ENCODE measurements at places on chromosomes 6 and 20. TPM values are rescaled to one million over a fixed set of nuclear protein-coding genes. Genes with fewer than 3 reads are reported as not detected.

DNA sequence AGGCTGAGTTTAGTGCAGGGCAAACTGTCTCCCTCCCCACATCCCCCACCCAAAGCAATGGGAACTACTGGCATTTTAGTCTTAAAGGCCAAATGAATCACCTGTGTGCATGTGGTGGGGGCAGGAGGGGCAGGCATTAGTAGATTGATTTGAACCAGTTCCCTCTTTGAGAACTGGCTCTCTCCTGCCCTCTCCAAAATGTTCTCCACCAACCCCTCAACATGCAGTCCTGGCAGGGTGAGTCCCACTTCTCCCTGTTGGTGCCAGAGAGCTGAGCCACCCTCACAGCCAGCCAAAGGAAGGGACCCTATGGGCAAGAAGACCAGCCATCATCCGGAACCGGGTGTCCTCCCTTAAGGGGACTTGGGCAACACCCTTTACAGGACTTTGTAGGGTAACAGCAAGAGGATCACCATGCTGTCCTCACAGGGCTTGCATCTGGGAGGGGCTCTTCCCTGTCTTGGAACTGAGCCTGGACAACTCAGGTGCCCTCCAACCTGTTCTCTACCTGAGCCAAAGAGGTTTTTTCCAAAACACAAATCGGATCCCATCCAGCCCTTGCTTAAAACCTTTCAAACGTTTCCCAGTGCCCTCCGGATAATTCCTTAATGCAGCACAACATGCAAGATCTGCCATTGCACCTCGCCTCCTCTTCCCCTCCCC is 80.6 kb downstream of the MRPL14 start:
- no peak for DNase-seq

DNA sequence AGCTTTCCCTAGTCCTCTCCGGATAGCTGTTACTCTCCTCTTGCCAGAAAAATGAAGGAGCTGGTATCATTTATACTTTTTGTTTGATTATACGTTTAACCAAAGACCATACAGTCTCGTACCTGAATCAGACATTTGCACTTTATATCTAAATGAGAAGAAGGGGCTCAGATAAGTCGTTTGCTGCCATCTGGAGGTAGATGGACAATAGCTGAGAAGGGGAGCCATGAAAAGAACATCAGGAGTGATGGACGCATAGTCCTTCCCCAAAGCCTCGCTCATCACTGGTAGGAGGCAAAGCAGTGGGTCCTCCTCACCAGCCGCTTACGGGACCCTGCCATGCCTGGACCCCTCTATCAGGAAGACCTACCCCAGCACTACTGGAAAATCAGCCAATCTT is 45.4 kb downstream of the RPF2 start:
- DNase-seq = no peak

DNA sequence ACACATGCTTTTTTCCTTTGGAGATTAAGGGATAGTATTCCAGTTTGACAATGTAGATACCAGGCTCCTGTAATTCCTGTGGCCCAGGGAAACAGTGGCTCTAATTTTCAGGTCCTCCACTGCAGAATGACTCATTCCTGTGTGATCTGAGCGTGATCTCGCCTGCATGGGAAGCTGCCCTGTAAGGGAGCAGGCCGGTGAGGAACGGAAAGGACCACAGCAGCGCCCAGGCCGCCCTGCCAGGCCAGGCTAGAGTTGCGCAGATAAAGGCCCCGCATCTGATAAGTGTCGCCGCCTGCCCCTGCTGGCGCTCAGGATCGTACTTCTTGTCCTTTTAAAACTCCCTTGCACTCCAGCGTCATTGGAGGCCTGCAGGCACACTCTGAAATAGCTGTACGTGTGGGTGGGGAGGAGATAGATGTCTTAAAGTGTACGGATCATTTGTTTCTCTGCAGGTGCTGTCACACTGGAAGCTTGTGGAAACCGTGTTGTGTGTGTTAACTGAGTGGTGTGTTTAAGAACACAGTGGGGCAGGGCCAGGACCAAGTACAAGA is 60.7 kb downstream of the SYNJ2 start:
- DNase-seq = no peak

DNA sequence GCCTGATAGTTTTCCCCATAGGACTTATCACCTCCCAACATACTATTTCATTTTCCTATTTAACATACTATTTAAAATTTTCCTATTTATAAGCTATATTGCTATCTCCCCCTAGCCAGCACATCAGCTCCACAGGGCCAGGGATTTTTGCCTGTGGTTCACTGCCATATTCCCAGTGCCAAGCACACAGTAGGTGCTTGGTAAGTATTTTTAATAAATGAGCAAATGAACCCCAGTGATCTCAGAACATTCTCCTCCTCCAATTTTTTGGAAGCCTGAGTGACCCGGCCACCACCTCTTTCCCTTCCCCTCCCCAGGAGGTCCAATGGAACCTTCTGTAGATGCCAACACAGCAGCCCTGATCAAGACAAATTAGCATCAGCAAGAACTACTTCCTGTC is 33.3 kb downstream of the NFATC2 start:
- no peak for DNase-seq

PACSIN1 gene
- 0.30 TPM for total RNA-seq

DNA sequence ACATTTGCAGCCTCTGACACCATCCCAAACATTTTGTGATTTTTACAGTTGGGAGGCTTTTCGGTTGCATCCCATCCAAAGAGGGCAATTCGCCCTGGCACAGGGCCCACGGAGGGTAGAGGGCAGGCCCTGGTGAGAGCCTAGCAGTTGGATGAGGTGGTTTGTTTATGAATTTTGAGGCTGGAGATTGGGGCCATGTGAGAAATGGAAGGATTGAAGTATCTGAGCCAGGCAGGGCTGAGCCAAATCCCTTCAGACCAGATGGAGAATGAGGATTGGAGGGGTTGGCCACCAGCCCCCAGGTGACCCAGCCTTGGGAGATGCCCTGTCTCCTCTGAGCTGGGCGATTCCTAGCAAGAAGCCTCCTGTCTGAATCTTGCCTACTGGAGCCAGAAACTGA is 52.6 kb upstream of the CCDC167 start:
- DNase-seq = no peak

DNMT3B gene
- total RNA-seq = 58.0 TPM

- DNase-seq = no peak
Observed at GRCh38 chr6:158086504-158087223, 81.4 kb downstream of the SERAC1 start.

- no peak for DNase-seq
Observed at GRCh38 chr20:34887023-34887422, 10.6 kb downstream of the ACSS2 start.

GRCh38 chr20:18537651-18538050 is 29.6 kb upstream of the SMIM26 start:
- DNase-seq = no peak

PGBD1 gene
- total RNA-seq = 13.6 TPM

DNA sequence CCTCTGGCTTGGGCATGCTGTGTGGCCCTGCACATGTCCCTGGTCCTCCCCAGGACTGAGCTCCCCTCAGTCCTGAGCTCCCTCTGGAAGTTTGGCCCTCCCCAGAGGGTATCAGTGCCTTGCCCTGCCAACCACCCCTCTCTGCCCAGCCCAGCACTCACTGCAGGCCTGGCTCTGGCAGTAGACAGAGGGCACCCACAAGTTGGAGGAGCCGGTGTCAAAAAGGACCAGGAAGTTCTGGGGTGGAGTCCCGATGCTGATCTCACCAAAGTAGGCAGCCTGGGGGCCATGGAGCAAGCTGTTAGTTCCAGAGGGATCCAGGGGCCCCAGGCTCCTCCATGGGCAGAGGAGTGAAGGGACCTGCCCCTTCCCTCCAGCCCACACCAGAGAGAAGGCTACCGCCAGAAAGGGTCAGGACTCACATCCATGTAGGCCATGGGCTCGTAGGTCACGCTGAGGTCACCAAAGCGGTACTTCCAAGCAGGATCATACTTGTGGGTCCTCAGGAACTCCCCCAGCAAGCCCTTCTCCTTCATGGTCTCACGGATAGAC is 2.9 kb downstream of the PGC start:
- DNase-seq = no peak

LRRC73 gene
- 2.1 TPM for total RNA-seq
